ENCODE measurements at places on chromosomes 16 and 17. TPM values are rescaled to one million over a fixed set of nuclear protein-coding genes. Genes with fewer than 3 reads are reported as not detected.

GRCh38 chr16:27326738-27327585 is 13.2 kb downstream of the IL4R start:
- DNase-seq = no peak

The METTL16 gene
- total RNA-seq = 67.2 TPM

The GNG13 gene
- total RNA-seq = not detected

DNA sequence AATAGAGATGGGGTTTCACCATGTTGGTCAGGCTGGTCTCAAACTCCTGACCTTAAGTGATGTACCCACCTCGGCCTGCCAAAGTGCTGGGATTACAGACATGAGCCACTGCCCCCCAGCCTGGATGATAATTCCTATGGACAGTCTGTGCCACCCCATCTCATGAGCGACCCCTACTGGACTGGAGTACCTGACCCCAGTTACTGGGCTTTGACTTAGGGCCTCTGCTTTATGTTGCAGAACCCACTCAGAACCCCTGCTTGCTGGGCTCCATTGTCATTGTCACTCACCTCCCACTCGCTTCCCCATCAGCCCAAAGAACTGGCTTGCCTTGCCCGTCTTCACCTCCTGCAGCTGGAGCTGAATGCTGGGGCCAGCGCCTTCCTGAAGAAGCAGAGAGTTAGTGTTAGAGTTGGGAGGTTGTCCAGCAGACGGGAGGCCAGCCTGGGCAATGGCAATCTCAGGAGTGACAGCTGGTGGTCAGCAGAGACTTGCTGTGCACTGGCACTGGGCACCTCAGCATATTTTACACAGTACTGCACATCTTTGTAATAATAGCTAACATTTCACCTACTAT is 4.0 kb downstream of the TAC4 start:
- DNase-seq = no peak

DNA sequence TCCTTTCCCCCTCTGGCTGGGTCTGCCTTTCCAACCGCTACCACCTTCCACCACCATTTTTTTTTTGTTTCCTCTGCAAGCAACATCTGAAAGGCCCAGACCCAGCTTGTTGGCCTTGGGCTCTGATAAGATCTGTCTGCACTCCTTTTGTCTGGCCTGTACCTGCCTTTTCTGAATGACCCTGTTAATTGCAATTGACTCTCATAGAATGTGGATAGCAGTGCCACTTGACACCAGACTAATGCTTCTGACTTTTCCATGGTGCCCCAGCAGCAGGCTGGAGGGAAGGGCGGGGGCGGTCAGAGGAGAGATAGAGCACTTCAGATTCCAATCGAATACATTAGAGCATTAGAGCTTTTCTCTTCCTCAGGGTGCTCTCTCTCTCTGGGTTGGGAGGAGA is 538.9 kb downstream of the WWOX start:
- no peak for DNase-seq

GRCh38 chr17:77884019-77884418 is 74.5 kb upstream of the TNRC6C start:
- no peak for DNase-seq

- DNase-seq = no peak
Observed at GRCh38 chr17:66975614-66976378, 11.3 kb downstream of the CACNG4 start.

The CBX8 gene
- 1.9 TPM for total RNA-seq

- DNase-seq = no peak
Observed at GRCh38 chr17:46783031-46783593, 35.4 kb downstream of the WNT3 start.

DNA sequence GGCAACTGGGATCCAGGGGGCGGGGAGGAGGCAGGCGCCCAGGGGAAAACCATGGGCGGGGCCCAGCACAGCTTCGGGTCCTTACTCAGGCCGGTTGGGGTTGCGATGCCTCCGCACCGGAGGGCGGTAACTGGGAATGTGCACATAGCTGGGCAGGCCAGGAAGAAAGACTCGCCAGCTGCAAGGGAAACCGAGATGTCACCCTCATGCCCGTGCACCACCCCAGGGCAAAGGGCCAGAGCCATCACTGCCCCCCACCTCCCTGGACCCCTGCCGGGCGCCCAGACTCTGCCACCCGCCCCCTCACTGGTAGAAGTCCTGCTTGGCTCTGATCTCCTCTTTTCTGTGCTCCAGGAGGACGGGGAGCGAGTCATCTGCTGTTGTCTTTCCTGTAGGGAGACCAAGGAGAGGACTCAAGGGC is 6.7 kb downstream of the ALOX12B start:
- no peak for DNase-seq

- DNase-seq = no peak
Observed at GRCh38 chr17:32267690-32268205, 2.1 kb downstream of the RHBDL3 start.

The ZG16 gene
- total RNA-seq = not detected

DNA sequence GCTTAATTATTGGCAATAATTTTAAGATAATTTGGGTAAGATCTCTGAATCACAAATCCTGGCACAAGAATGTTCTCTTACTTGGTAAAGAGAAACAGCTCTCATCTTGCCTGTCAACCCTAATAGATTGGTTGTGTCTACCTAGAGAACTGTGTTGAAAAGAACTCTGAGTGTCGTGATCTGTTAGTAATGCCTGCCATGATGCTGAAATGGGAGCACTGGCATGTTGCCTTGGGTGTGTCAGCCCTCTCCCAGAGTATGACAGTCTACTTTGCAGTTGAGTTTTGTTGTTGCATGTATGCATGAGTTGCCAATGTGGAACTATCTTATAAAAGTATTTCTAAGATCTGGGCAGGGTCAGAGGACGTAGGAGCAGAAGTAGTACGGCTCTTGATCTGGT is 221.4 kb downstream of the MAF start:
- no peak for DNase-seq

DNA sequence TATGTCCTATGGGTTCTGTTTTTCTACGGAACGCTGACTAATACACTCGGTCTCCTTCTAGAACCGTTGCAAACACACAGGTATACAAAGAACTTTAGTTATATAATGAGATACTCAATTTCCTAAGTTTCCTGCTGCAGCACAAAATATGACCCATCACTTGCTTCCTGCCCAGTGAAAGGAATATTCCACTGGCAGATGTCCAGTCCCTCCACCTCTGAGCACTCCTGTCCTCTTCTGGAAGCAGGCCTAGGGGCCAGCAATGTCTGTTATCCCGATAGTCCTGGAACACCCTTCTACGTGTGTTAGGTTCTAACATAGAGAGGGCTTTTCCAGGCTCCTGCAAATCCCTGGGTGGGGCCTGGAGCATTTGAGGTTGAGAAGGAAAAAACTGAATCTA is 32.7 kb downstream of the ADAMTS18 start:
- no peak for DNase-seq

GRCh38 chr17:71970312-71970711 is 150.5 kb upstream of the SOX9 start:
- DNase-seq = no peak

GRCh38 chr17:32486111-32486700 is 587 bp upstream of the CDK5R1 start:
- DNase-seq = peak; percentile 61

DNA sequence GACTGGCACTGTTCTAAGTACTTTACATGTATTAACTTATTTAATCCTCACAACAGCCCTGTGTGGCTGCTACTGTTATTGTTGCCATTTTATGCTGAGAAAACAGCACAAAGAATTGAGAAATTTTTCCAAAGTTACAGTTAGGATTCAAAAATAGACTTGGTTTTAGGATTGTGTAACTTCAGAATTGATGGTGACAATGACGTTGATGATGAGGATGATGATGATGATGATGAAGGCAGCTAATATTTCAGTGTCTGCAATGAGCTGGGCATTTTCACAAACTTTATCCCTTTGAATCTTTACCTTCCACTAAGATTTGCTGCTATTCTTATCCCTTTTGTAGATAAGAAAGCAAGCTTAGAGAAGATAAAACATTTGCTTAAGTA is 22.1 kb downstream of the PRKCB start:
- no peak for DNase-seq

The KRT20 gene
- not detected for total RNA-seq

GRCh38 chr16:84600343-84601229 is 17.3 kb downstream of the COTL1 start:
- no peak for DNase-seq

The ITGA3 gene
- 11.8 TPM for total RNA-seq

DNA sequence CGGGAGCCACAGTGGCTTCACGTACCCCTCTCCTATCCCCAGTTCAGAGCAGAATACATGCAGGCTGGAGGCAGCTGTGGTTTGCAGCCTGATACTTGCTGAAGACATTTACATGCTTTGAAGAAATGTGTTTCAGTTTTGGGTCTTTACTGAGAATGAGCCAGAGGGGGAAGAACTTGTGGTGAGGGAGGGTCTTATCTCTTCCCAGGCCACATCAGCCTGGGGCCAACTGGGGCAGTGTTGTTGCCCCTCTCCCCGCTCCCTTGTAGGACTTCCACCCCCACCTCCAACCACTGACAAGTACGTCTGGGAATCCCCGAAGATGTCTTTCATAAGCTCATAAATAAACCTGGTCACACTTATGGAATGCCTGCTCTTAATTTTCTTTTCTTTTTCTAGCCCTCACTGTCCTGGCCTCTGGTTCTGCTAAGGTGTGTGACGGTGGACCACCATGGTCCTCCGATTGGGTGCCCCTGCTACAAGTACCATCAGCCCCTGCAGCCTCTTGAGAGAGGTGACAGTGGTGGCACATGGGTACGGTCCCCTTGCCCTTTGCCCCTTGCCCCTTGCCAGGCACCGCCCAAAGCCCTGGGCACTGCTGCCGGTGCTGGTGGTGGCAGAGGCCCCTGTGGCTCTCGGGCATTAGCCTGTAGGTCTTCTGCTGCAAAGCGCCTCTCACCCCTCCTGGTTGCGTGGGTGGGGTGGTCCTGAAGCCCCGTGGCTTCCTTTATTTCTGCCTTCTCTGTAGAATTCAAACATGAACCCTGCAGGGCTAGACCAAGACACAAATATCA is 144.8 kb upstream of the RPH3AL start:
- DNase-seq = no peak

- DNase-seq = no peak
Observed at GRCh38 chr16:1533443-1533951, at the start of gene TMEM204. Gene TMEM204 (plus strand): TSS chr16:1533666. CDS start chr16:1534276, 610 bp downstream.

DNA sequence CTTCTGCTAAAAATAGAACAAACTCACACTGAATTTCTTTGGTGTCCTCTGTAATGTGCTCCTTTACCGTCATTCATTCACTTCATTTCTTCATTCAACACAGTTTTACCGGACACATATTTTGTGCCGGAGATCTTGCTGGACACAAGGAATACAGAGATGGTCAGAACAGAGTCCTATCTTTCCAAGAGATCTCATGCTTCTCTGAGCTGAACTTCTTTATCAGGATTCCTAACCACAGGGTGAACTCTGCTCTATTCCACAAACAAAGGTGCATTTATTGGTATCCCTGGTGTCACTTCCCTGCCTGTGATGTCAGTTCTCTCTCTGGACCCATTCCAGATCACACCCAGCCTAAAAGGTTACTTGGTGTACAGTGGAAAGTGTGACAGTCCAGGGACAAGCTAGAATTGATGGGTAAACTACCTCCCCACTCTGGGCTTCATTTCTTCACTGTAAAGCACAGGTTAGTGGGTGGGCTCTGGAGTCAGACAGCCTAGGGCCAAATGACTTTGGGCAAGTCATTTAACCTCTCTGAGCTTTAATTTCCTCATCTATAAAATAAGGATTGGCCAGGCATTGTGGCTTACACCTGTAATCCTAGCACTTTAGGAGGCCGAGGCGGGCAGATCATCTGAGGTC is 4.2 kb downstream of the IFI35 start:
- DNase-seq = no peak

- no peak for DNase-seq
Observed at GRCh38 chr16:1740781-1741490, 30.4 kb downstream of the NME3 start.

DNA sequence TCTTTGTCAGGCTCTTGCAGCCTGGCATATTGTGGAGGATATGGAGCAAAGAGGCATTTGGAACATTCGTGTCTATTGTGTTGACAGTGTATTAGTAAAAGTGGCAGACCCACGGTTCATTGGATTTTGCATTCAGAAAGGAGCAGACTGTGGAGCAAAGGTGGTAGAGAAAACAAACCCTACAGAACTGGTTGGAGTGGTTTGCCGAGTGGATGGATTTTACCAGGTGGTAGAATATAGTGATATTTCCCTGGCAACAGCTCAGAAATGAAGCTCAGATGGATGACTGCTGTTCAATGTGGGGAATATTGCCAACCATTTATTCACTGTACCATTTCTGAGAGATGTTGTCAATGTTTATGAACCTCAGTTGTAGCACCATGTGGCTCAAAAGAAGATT is 44.5 kb downstream of the EFCAB13 start:
- no peak for DNase-seq

DNA sequence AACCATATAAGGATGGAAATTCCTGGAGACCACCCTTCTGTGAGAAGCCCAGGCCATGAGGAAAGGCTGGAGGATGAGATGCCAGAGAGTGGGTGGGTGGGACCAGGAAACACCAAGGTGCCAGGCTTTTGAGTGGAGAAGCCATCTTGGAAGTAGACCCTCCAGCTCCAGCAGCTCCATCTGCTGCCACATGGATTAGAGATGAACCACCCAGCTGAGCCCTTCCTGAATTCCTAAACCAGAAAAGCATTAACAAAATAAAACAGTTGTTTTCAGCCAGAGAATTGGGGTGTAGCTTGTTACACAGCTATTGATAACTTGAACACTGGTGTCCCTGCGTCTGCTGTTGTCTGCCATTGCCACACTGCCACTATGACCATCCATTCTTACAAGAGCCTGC is 6.3 kb upstream of the TMEM114 start:
- DNase-seq = no peak

GRCh38 chr17:78933025-78933958 is 8.1 kb upstream of the TIMP2 start:
- DNase-seq = peak; percentile 36

DNA sequence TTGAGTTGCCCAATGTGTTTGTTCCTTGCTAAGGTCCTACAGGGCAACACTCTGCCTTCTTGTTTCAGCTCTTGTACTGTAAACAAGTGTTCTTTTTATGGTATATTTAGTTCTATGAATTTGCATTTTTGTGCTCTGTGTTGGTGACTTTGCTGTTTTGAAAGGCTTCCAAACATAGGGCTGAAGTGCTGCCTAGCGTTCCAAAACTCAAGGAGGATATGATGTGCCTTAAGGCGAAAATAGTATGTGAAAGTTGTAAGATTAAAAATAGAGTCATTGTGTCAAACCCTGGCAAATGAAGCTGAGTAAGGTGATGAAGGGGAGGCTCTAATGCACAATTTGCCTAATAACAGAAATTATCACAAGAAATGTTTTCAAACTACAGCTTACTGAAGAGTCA is 372.7 kb upstream of the TOM1L1 start:
- no peak for DNase-seq

The TBC1D3C gene
- total RNA-seq = not detected

Measured in CD8-positive, alpha-beta memory T cell (primary cell).